ENCODE measurements at places on chromosomes 7 and 10.

DNA sequence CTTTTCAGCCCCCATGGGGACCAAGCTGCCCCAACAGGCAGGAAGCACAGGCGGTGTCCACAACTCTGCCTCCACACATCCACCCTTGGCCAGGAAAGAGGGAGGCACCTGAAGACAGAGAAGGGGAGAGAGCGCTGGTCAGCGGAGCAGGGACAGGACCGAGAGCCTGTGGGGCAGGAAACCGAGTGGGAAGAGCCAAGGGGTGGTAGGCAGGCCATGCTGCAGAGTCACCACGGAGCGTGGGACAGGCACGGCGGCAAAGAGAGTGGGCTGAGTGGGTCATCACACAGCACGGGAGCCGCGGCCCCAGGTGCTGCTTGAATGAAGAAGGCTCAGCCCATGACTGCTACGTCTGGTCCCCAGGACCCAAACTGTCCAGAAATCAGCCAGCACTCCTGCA is 109.8 kb downstream of the PTPRN2 start:
- no peak for DNase-seq

DNA sequence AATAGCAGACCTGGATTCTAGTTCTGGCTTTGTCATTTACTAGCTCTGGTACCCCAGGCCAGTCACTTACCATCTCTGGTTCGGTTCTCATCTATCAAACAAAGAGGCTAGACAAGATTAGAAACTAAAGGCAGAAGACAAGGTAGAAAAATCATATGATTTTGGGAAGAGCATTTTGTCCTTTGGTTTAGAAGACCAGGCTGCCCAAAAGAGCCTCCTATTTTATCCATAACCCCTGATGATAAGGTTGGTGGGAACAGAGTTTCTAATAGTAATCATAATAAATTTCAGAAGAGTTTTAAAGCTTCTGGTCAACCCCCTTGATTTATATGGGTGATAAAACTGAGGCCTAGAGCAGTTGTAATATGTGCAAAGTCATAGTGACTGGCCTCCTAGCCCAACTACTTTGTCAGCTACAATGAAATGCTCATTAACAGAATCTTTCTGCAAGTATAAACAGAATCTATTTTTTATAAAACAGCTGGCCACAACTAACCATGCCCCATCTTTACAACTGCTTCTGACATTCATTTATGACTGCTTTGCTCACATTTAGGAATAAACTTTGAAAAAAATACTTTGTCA is 23.4 kb downstream of the COX15 start:
- no peak for DNase-seq

GRCh38 chr10:109411917-109412316 is 511.4 kb downstream of the XPNPEP1 start:
- no peak for DNase-seq

- DNase-seq: no peak
These were observed 588.8 kb downstream of the REEP3 start for GRCh38 chr10:64109926-64110495.

DNA sequence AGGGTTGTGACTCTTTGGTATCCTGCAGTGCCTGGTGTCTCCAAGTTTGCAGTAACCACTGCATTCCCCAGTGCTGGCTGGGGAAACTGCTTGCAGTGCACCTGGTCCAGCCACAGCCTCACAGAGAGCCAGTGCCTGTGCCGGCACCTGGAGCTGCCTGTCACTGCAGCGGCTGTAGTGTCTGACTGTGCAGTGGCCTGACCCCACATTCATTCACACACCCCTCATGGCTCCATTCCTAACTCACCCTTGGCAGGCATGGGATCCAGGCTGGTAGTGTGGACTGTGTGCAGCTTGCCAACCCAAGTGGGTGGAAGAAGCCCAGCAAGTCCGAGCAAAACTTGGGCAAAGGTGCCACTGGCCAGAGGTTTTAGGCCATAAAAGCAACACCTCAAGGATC is 3.7 kb upstream of the CYP3A43 start:
- DNase-seq: no peak

DNA sequence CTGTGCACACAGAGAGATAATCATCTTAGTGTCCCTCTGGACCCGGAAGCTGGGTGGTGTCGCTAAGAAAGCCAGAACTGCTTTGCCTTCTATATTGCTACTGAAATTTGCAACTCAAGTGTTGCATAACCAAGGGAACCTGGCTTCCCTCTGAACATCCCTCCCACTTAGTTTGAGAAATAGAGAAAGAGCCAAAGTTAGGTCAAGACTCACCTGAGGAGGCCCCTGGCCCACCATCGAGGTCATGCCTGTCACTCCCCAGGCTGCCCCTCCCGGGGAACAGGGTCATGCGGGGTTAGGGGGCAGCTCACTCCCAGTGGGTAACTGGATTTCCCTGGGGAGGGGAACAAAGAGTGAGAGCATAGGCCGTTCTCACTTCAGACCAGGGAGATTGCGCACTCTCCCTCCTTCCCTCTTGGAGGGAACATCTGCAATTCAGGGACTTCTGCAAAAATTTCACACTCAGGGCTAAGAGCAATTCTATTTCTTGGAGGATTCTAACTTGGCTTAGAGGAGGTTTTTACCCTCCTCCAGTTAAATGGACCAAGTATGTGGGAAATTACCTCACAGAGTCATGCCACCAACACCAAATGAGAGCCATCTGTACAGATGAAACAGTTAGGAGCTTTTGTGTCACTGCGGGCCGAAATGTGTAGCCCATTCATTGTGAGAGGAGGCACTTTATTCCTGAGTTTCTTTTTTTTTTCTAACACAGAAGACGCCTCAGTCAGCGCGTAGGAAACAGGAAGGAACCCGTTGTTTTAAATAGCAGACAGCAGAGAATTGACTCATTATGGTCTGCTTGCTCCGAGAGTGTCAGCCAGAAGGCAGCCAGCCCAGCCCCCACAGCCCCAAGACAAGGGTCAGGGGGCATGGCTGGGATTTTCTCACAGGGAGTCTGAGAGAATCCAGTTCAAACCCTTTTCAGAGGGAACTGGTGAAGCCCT is 221.3 kb downstream of the ARHGAP12 start:
- DNase-seq: no peak

GRCh38 chr7:37674531-37674930 is 9.0 kb upstream of the GPR141 start:
- no peak for DNase-seq

DNA sequence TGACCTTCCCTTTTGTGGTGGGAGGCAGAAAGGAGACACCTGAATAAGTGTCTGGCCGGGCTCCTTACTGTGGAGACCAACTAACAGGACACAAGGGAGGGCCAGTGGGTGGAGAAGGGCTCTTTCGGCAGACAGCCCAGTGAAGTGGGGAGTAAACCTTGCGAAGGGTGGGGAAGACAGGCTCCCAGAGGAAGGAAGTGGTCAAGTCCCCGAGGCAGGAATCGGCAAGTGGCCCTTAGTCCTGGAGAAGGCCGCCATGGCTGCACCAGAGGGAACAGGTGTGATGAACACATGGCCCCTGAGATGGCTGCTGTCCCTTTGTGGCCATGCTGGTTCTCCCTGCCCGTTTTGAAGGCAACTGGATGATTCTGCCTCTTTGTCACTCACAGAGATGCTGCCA is 187.2 kb upstream of the IGFBP3 start:
- DNase-seq: no peak

GRCh38 chr7:117145333-117145732 is 177.5 kb downstream of the WNT2 start:
- no peak for DNase-seq

DNA sequence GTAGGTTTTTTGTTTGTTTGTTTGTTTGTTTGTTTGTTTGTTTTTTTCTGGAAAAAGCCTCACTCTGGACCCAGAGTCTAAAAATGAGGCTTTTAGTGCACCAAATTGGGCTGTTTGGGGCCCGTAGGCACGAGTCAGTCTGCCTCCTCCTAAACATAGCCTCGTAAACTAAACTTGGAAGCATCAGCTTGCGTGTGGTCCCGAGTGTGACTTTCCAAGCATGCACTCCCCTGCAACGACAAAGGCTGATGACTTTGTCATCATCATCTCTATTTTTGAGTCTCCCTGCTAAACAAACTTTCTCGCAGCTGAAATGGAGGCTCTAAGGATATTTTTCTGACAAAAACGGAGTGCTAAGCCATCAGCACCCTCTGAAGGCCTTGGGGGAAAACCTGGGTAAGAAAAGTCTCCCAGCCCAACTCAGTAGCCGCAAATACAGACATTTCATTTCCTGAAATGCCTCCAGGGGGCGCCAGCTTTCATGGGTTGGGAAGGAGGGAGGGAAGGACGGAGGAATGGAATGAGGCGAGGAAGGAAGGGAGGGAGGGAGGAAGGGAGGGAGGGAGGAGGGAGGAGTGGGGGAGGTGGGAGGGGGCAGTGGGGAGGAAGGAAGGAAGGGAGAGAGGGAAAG is 245.9 kb downstream of the KCNMA1 start:
- peak; percentile 40 for DNase-seq

- no peak for DNase-seq
These were observed 849.4 kb upstream of the GHITM start for GRCh38 chr10:83289948-83290347.

GRCh38 chr7:5892498-5892897 is 6.0 kb upstream of the CCZ1 start:
- no peak for DNase-seq

DNA sequence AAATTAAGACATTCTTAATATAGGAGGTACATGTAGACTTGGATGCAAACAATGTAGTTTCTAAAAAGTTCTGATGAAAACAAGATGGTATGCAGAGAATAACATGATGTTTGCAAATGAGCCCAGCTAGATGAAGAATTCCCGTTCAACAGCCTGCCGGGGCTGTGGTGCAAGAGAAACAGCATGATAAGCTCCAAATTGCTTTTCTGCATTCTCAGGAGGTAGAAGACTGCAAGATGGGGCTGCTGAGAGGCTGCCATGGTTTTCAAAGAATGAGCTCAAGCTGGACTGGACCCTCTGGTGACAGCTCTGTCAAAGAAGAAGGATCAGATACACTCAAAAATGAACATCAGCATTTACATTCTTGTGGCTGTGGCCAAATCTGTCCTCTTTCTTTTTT is 73.4 kb upstream of the PALS2 start:
- no peak for DNase-seq

DNA sequence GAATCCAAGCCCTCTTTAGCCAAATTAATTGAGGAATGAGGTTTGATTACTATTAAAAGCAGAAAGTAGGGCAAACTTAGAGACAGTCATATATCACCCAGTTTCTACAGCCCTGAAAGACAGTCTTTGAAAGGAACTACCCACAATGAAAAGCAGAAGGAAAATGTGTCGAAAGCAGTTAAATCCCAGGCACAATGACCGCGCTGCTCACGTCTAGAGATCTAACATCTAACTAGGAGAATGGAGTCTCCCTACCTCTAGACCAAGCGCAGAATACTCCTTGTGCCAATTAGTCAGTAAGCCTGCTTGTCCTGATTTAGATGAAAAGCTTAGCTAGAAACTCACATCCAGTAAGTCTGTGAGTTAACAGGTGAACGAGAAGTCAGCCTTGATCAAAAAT is 350.0 kb downstream of the FGFR2 start:
- no peak for DNase-seq

DNA sequence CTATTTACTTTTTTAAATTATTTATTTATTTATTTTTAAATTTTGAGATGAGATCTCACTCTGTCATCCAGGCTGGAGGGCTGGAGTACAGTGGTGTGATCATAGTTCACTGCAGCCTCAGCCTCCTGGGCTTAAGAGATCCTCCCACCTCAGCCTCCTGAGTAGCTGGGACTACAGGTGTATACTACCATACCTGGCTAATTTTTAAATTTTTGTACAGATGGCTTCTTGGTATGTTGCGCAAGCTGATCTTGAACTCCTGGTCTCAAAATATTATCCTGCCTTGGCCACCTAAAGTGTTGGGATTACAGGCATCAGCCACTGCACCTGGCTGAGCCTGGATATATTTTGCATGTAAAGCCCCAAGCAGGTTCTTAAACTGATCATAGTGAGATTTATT is 7.6 kb downstream of the CHST12 start:
- DNase-seq: no peak

All from NCI-H1105 treated with DMSO at 0.1 percent for 48 hours (cell line).